ENCODE measurements at places on chromosomes 1 and 21. TPM values are rescaled to one million over a fixed set of nuclear protein-coding genes. Genes with fewer than 3 reads are reported as not detected.

Gene LRRC8D
- 41.9 TPM for total RNA-seq

Gene GOLT1A
- total RNA-seq: not detected

Gene UQCRHL
- total RNA-seq: 2.3 TPM

Gene BTBD8
- total RNA-seq: 2.1 TPM

Gene THAP3
- 11.9 TPM for total RNA-seq

Gene CFHR4
- total RNA-seq: not detected

Gene ADAMTSL4
- total RNA-seq: 0.86 TPM

Gene CFAP57
- total RNA-seq: 0.14 TPM
